ENCODE measurements at places on chromosomes 1 and 21. TPM values are rescaled to one million over a fixed set of nuclear protein-coding genes. Genes with fewer than 3 reads are reported as not detected.

The DCST1 gene
- total RNA-seq = 0.34 TPM

GRCh38 chr1:240577095-240577494, 34.9 kb downstream of the GREM2 start:
- no peak for DNase-seq

- no peak for DNase-seq
Measured at GRCh38 chr1:183002267-183002666, 21.0 kb upstream of the LAMC1 start.

GRCh38 chr1:98398649-98399048, 262.9 kb upstream of the SNX7 start:
- DNase-seq = no peak

DNA sequence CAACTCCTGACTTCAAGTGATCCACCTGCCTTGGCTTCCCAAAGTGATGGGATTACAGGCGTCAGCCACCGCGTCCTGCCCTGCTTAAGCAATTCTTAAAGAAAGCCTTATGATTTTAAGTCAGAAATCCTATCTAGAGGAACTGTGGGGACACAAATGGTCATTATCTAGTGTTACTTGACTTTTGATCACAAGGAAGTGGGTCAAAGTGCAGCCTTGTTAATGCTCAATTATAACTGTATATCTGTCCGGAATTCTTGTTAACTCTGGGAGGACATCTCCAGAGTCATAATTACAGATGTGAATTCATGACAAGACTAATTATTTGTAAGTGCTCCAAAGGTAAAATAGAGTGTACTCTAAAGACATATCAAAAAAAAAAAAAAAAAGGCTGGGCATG, 76.9 kb upstream of the PUM1 start:
- no peak for DNase-seq

GRCh38 chr21:15135867-15136629, 71.2 kb upstream of the NRIP1 start:
- no peak for DNase-seq

DNA sequence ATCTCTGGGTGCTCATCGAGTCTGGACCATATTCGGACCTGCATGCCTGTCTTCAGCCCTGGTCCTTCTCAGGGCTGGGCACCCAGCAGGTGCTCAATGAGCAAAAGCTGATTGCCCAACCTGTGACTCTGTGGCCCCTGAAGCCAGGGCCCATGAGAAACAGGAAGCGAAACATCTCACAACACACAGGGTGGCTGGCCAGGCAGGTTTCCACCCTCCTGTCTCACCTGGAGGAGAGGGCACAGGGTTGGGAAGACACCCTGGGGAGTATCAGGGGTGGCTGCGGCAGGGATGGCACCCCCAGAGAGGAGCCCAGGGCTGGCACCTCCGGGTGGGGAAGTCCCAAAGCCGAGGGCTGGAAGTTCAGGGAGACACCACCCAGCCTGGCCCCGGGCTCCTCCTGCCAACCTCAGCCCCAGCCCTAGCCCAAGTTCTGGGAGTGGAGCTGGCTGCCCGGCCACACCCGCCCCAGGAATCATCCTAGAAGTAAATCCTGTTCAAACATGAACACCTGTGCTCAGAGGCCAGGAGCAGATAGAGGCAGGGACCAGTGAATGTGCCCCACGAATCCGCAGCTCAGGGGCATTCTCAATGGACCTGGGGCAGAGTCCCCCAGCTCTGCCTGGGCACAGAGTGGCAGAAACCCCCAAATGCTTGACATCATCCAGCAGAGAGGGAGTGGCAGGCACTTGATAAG, 54.6 kb downstream of the RAP1GAP start:
- DNase-seq = no peak

The LCE3E gene
- total RNA-seq = not detected

The IL20 gene
- not detected for total RNA-seq

The PTCH2 gene
- 1.5 TPM for total RNA-seq

DNA sequence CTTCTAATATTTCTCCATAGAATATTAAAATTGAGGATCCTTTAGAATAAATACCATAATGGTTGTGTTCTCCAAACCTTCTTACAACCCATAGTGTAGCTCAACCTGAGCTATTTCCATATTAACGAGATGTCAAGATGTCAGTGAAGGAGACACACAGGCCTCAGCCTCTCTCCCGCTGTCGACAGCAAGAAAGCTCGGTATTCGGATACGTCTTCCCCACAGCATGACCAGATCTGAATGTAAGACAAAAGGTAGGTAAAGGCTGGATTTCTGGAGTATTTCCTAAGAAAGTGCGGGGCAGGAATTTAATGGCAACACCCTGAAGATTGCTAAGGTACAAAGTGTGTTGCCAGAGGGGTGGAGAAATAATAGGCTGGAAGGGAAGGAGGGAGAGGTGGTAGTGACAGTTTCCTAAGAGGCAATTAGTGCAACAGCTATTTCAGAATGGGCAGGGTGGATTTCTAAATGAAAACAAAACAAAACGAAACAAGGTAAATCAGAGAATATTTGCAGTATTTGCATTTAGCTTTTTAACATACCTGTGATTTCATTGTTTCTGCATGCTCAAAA, 1.7 kb downstream of the ADSS2 start:
- no peak for DNase-seq

DNA sequence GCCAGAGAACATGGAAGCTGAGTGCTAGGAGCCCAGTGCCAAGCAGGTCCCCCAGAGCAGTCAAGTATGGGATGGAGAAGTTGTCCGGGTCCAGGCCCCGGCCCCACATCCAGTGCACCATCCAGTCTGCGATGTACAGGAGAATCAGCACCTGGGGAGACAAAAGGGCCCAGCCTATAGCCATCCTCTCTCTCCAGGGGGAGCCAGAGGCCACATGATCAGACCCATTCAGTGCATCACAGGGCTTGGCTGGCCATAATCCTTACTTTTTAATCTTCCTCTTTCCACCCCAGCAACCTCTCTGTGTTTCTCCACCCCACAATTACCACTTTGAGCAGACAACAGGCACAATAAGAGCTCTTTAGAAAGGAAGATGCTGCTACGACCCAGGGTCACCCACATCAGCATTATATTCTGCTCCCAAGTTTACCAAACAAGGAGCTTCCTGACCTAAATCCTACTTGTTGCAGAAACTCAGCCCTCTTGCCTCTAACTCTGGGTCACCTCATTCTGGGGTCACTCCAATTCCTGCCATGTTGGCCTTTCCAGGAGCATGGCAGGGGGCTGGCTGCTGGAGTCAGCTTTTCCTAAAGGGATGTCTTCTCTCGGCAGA, 16.4 kb upstream of the RAB29 start:
- peak; percentile 49 for DNase-seq

The CFAP107 gene
- total RNA-seq = not detected

GRCh38 chr21:46424039-46424591, 34.6 kb upstream of the DIP2A start:
- DNase-seq = no peak

GRCh38 chr1:8423692-8424538, 106.0 kb downstream of the SLC45A1 start:
- peak; percentile 66 for DNase-seq

The FNDC7 gene
- total RNA-seq = 0.07 TPM

DNA sequence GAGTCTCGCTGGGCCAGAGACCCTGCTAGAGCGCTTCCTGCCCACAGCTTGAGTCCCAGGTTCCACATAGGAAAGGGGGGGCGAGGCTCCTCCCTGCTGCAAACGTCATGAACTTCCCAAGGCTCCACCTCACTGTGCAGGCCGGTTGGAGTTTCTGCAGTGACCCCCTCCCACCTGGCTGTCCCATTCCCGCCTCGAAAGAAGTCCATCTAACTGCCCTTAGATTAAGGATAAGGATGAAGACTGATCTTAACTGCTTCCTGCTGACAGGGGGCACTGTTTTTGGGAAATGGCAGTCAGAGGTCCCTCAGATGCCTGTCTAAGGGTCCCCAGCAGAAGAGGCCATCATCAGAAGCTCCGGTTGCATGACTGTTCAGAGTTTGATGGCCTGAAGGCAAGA, 62.7 kb downstream of the STUM start:
- DNase-seq = no peak

DNA sequence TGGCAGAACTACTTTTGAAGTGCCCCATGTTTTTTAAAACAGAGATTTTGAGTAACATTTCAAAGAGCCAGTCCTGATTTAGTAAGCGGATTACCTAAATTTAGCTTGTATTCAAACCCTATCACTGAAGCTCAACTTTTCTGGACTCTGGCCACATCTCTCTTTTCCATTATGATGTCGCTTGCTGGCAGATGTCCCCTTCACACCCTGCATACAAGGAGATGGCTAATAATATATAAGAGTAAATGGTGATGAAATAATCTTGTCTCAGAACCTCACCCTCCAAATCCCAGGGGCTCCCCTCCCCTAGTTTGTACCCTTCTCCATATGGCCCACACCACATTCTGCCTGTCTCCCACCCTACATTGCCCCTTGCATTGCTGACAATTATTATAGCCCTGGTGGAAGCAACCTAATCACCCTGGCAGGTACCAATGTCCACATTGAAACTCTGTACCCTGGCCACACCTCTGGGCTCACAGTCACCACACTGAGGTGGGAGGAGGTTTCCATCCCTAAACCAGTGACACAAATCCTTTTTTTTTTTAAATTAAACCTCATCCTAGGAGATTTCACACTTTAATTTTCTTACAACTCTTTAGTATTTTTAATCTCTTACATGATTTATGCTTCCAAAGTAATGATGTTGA, 106.0 kb upstream of the SYT6 start:
- no peak for DNase-seq

GRCh38 chr1:232432313-232432712, 197.6 kb downstream of the SIPA1L2 start:
- no peak for DNase-seq

The FCGR1A gene
- not detected for total RNA-seq

DNA sequence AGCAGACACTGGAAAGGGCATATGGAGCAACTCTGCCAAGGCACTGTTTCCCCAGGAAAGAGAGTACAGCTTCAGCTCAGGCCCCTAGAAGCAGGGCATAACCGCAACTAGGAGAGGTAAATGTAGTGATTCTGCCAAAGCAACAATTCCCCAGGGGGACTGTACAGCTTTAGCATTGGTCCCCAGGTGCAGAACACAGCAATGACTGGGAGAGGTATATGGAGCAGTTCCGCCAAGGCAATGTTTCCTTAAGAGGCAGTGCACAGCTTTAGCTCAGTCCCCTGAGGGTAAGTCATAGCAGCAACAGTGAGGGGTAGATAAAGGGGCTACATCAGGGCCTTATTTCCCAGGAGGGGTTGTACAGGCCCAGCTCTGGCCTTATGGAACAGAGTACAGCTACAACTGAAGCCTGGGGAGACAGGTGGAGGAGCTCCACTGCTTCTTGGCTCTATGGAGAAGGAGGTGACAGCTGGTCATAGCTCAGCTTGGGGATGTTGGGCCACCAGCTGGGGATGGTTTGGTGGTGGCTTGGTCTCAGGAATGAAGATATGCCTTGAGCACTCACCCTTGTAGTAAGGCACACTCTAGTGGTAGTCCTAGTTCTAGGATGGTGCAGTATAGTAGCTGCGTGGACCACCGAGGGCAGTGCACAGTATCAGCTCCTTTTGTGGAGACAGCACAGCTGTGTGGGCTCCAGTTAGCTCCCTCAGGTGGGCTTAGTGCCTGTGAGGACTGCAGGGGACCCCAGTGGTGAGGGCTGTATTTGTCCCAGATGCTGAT, 582.7 kb downstream of the PTPRC start:
- DNase-seq = no peak

DNA sequence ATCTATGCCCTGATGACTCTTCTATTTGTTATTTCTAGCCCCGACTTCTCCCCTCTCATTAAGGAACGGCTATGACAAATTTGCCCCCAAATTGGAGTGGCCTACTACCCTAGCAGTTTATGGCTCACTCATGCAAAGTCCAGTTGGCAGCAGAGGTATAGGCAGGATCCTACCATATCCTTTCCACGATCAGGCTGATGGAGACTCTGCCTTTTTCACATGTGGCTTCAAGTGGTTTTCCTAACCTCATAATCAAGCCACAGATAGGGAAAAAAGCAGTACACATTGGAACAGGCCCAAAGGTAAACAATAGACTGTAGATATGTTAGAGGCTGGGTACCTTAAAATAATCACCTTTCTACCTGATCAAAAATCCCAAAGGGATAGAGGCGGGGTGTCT, 292.5 kb downstream of the NCAM2 start:
- DNase-seq = no peak

DNA sequence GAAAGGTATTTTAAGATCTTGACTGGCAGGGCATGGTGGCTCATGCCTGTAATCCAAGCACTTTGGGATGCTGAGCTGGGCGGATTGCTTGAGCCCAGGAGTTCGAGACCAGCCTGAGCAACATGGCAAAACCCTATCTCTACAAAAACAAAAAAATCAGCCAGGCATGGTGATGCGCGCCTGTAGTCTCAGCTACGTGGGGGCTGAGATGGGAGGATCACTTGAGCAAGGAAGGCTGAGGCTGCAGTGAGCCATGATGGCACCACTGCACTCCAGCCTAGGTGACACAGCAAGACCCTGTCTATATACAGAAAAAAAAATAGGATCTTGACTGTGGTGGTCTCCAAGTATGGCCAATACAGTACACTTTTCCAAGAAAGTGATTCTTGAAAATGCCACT, 16.0 kb downstream of the ARID1A start:
- DNase-seq = no peak

DNA sequence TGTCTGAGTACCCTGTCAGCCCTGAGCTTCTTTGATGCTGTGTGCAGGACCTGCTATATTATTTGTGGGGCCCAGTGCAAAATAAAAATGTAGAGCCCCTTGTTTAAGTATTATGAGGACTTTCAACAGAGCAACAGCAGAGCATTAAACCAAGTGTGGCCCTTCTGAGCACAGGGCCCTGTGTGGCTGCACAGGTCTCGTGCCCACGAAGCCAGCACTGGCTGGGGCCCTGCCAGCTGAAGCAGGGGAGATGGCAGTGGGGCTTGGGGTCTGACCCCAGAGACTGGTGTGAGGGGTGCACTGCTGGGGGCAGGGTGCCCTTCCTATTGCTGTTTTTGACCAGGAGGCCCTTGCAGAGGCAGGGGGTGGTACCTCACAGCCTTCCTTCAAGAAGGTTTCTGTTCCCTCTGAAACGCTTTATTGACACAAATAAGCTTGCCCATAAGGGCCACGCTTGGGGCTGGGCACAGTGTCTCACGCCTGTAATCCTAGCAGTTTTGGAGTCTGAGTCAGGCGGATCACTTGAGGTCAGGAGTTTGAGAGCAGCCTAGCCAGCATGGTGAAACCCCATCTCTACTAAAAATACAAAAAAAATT, 2.2 kb upstream of the SEMA4A start:
- DNase-seq = no peak

The ELOVL1 gene
- total RNA-seq = 53.2 TPM

GRCh38 chr1:233294913-233295236, 650 bp downstream of the PCNX2 start:
- no peak for DNase-seq

- no peak for DNase-seq
Measured at GRCh38 chr21:28135646-28136045, 857.0 kb downstream of the LTN1 start.

The KIF17 gene
- total RNA-seq = 0.18 TPM

GRCh38 chr1:67888216-67889106, 55.2 kb upstream of the GNG12 start:
- DNase-seq = no peak

The GNAI3 gene
- 8.9 TPM for total RNA-seq

The SLC44A3 gene
- not detected for total RNA-seq

GRCh38 chr1:182166750-182167149, 105.2 kb upstream of the ZNF648 start:
- DNase-seq = no peak
